Activated T-helper 1 cell treated with anti-CD3 and anti-CD28 coated beads, Interleukin-2, amount 50 U/mL, for 16 hours (primary cell): ENCODE measurements at places on chromosomes 1 and 21.

DNA sequence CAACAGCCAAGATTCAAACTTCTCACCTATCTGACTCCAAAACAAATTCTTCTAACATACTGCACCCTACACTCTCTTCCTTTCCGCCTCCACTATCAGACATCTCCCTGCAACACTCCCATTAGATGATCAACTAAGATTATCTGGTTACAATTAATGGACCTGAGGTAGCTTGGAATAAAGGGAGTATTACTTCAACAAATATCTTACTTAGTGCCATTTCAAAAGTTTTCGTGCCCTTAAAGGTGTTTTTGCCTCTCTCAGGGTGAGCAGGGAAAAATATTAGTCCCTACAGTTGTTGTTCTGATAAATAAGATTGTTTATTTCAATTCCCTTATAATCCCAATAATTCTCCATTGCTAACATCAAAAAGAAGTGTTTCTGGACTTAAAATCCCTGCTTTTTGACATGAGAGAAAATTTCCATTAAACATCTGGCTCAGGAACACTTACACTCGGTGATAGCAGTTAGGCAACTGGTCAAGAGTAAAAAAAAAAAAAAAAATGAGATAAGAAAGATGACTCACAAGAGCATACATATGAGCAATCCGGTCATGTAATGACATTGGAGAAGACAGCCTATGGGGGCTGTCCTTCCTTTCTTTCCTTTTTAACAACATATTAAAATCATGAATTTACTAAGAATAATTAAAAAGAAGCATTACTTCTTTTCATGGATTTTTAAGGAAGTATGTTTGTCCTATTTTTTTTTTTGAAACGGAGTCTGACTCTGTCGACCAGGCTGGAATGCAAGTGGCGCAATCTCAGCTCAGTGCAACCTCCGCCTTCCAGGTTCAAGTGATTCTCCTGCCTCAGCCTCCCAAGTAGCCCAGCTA lies 7.6 kb downstream of the RSBN1 start:
- DNase-seq, result no peak

- DNase-seq, result no peak
These were observed 16.9 kb upstream of the COL11A1 start for GRCh38 chr1:103125219-103125618.

- no peak for DNase-seq
These were observed 93.9 kb upstream of the BEND5 start for GRCh38 chr1:48870596-48870995.

DNA sequence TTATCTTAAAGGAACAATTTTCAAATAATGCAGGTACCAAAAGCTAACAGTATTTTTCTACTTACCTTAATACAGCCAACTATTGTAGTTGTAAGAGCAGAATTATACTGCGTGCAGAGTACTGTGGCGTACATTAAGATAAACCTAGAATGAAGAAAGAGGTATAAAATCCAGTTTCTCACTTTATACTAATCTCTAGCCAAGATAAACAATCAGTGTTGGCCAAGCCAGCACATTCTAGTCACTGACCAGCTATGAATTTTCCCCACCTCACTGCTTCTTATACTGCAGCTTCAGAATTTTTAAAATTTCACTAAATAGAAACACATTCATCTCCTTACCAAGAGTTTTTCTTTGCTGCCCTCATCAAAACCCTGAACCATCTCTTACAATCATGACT lies 33.6 kb downstream of the SLC35D1 start:
- DNase-seq, result no peak

DNA sequence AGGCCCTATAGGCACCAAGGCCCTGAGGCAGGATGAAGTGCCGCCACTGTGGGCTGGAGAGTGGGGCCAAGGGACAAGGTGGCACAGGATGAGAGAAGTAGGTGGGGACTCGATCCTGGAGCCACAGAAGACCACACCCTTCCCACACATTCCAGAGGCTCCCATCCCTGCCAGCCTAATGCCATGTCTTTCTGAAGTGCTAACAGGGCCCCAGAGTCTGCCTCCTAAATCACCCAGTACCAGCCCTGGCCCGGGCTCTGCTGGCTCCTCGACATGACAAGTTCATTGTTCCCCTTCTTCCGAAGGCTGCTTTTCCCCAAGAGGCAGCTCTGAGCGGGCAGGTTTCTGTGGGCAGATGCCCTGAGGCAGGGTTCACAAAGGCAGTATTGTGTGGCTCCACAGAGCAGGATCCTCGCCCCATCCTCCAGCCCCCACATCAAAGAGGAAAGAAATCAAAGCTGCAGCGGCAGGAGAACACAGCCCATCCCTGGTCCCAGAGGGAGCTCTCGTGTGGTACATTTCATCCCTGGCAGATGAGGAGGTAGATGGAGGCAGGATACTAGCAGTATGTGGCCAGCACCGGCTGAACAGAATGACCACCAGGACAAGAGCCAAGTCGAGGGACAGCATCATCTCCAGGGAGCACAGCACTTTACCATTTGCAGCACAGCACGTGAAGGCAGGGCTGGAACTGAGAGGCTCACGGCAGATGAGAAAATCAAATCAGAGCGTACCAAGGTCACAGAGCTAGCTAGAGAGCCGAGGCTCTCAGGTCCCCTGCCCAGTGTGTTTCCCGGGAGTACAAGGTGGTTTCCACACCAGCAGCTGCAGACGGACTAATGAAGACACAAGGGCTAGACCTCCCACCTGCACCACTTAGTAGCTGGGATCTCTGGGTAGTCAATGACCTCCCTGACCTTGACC lies 64.8 kb downstream of the SYF2 start:
- no peak for DNase-seq

GRCh38 chr1:17816511-17816910 lies 61.4 kb downstream of the ACTL8 start:
- no peak for DNase-seq

DNA sequence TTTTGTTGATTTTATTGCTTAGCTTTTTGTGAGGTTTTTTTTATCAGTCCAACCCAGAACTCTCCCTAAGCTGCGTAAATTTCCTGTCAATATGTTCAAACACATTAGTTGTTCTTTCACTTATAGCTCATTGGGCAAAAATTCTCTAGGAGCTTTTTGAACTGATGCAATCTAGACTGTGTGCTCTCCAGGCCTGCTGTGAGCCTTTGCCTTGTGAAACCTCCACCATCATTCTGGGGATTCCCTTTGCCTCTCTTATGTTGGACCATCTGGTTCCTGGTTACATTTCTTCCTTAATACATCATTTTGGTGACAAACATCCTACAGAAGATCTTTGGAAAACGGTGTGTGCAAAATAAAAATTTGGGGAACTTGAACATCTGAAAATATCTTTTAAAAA lies 247.2 kb downstream of the LRRC7 start:
- no peak for DNase-seq

GRCh38 chr1:154863315-154864174 lies 6.5 kb downstream of the KCNN3 start:
- no peak for DNase-seq

- DNase-seq, result no peak
These were observed 647 bp downstream of the TSEN15 start for GRCh38 chr1:184052194-184052559.

- DNase-seq, result no peak
These were observed 5.8 kb downstream of the PLA2G2A start for GRCh38 chr1:19973616-19974015.

GRCh38 chr1:58829866-58830265 lies 46.0 kb upstream of the JUN start:
- no peak for DNase-seq

DNA sequence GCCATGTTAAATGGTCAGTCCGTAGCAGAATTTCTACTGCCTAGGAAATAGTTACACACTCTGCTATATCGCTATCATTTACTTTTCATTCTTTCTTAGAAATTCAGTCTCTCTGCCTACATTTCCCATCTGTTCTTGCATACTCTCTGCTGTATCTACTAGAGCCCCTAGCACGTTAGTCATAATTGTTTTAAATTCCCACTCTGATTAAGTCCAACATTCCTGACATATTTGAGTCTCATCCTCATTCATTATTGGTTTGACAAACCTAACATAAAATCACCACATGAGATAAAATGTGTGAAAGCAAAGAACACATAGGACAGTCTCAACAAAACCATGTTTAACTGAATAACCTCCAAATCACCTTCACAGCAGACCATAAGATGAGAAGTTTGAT lies 513.6 kb downstream of the PLPP3 start:
- no peak for DNase-seq

- DNase-seq, result no peak
These were observed 11.0 kb downstream of the ZNF687 start for GRCh38 chr1:151293093-151293492.
